HCT116 (cell line): ENCODE measurements at places on chromosomes 2 and 18.
A peak's percentile ranks its signal among the peaks of the same experiment; 100 is the strongest.

- DNase-seq: no peak
Measured at GRCh38 chr2:8265476-8266226, 416.2 kb upstream of the ID2 start.

- DNase-seq: no peak
Measured at GRCh38 chr2:239365782-239366435, 34.9 kb downstream of the HDAC4 start.

DNA sequence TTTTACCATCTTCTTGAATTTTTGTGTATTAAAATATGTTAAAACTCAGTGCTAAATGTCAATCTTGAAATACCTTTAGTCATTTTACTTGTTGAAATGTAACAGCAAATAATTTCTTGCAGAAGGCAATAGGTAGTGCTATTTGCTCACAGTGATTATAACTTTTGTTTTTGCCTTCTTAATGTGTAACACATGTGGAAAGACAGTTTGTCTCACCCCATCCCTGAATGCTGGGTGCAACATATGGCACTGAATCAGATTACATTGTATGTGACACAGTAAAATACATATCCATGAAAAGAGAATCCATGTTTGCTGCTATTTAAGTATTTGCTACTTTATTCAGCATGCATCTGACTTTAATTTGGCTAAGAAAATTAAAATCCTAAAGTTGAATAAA, 35.3 kb downstream of the FRZB start:
- no peak for DNase-seq

- no peak for DNase-seq
Measured at GRCh38 chr18:51123936-51124486, 73.5 kb downstream of the MEX3C start.

GRCh38 chr18:63909870-63910269, 2.1 kb downstream of the SERPINB10 start:
- no peak for DNase-seq

- peak; percentile 99 for DNase-seq
Measured at GRCh38 chr18:50287441-50288347, at the start of gene CXXC1. CXXC1 (minus strand) TSS chr18:50287692; CDS start chr18:50287589, 103 bp downstream.

- DNase-seq: no peak
Measured at GRCh38 chr18:53795610-53796009, 428.9 kb downstream of the MBD2 start.

GRCh38 chr2:72895759-72896281, 8.6 kb downstream of the SPR start:
- no peak for DNase-seq

DNA sequence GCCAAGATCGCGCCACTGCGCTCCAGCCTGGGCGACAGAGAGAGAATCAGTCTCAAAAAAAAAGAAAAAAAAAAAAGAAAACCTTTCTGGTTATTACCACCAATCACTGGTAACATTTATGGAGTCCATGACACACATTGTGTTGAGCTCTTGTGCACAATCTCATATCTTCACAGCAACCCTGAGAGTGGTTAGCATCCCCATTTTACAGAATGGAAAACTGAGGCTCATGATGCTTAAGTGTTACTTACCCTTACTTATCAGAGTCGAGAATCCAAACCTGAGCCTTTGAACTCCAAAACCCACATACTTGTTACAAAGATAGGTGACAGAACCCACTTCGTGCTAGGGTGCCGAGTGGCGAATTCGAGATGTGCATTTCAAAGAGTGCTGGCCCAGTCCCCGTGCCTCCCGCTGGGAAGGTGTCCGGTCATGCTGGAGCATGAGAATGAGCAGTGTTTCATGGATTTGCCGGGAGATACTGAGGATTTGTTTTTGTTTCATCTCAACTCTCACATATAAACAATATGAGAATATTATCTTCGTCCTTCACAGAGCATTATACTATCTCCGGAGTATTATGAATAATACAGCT, 50.9 kb downstream of the CYP27C1 start:
- no peak for DNase-seq

GRCh38 chr2:183408562-183408961, 284.3 kb downstream of the NUP35 start:
- DNase-seq: no peak

DNA sequence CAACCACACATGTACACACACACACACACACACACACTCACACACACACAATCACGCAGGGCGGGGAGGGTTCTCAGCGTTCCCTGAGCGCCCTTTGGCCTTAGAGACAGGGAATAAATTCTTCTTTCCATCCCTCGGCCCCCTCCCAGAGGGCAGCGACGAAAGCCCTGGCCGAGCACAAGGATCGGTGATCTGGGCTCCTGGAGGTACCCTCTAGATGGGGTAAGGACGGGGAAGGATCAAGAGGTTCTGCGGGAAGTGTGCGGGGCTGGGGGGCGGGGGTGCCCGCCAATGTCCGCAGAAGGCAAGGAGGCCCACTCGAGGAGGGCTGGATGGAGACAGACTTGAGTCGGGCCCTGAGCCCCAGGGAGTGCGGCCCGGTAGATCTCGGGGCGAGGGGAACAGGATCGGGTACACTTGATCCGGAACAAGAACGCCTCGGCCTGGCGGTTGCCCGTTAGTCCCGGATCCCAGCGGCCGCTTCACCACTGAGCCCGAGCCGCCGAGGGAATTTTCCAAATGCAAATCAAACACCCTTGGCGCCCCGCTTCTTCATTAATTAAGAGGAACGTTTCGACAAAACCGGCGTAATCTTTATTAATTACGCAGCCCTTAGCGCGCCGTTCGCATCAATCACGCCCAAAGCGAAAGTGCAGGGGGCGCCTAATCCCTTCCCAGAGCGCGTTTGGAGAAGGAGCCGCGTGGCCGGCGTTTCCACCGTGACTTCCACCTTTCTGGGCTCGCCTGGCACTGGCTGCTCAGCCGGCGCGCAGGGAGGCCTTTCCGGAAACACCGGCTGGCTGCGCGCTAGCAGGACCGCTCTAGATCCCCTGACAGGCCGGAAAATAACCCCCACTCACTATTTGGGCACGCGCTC, 7.0 kb upstream of the PAX3 start:
- DNase-seq: no peak
